Cardiac fibroblast (primary cell): ENCODE measurements at places on chromosomes 7 and 10.

DNA sequence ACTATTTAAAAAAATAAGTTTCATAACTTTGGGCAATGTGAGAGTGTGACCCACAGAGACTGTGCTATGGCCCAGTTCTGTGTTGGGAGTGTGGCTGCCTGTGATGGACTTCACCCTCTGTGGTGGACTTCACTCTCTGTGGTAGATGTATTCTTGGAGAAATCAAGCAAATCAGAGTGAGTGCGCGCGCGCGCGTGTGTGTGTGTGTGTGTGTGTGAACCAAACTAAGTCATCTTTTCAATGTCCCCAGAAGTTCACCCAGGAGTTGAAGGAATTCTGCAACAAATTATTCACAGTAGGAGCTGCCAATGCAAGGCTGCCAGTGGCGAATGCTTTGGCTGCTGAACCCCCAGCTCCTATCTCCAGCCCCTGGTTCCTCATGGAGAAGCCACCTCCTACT is 184.5 kb downstream of the ADAM12 start:
- no peak for DNase-seq

GRCh38 chr7:135239263-135239662 is 5.6 kb downstream of the STRA8 start:
- no peak for DNase-seq

- DNase-seq = no peak
Observed at GRCh38 chr10:48879451-48879850, 60.2 kb downstream of the LRRC18 start.

DNA sequence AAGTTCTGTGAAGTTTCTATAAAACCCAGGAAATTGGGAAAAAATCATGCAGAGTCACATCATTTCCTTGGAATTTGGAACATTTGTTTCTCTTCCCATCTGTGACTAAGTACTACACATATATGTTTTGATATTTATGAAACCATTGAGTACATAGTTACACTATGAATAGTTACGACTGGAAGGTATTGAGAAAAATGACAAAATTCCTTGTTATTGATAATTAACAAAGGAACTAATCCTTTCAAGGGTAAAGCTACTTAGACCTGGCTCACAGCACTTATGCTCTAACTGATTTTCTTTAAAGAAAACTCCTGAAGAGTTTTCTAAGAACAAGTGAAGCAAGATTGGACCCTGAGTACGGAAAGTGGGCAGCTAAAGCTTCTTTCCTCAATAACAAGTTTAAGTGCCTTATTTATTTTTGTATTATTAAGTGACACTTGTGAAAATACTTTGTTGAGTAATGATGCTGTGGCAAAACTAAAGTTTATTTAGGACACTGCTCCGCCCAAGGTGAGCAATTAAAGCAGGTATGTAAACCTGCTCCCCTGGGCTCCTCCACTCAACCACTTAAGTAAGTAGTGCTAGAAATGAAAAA is 12.0 kb upstream of the GLCCI1 start:
- DNase-seq = peak; percentile 72

- DNase-seq = peak; percentile 36
Observed at GRCh38 chr7:23491502-23491901, 21.2 kb upstream of the IGF2BP3 start.

DNA sequence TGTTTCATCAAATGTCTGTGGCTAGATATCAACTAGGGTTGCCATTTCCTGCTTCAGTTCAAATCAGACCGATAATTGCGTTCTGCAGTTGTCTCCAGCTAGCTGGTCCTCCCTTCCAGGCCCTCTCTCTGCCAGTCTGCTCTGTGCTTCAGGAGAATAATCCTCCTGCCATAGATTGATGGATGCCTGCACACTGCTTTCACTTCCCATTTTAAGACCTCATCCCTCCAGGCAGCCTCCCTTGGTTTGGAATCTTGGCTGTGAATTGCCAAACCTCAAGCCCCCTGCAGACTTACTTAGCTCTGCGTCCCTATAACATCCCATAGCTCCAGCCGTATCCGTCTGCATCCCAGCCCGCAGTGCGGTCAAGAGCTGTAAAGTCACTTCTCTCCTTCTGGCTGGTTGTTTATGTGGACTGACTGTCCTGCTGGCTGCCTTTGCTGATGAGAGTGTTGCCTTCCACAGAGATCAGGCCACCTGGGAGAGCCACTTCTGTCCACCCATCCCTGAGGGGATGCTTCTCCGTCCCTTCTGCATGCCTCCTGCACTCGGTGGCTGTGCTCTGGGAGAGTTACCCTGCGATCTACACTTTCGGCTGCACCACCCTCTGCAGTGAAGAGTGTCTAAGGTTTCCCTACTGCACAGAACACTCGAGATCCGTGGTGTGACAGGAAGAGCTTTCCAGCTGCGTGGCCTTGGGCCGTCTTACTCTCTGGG is 22.4 kb upstream of the KLF6 start:
- DNase-seq = no peak

DNA sequence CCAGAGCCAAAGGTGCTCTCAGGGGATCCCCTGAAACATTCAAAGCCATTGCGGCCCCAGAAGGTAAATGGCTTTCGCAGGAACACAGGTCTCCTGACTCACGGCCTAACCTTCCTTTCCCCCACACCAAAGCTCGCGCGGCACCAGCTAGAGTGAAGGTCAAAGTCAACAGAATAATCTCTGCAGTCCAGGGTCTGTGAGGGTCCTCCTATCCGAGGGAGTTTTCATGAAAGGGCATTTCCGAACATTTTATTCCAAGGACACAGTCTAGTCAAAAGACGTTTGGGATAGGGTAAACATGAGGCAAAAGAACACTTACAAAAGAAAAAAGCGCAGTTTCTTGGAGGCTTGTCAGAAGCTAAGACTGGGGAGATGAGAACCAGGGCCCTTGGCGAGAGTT is 559 bp upstream of the STEAP2 start:
- DNase-seq = no peak

DNA sequence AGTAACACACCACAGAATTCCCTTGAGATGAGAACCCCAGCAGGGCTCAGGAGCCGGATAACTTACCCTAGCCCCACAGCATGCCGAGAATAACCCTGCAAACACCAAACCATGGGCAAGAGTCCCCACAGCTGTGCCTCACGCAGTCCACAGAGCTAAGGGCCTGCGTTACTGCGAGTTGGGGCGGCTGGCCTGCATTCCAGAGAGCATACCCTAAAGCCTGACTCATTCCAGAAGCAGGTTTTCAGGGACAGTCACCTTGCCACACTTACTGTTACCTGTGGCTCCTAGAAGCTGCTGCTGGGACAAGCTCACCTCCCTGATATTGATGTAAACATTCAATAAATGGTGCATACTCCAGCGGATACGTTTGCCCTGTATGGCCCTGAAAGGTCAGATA is 18.6 kb downstream of the FGFR2 start:
- DNase-seq = no peak

DNA sequence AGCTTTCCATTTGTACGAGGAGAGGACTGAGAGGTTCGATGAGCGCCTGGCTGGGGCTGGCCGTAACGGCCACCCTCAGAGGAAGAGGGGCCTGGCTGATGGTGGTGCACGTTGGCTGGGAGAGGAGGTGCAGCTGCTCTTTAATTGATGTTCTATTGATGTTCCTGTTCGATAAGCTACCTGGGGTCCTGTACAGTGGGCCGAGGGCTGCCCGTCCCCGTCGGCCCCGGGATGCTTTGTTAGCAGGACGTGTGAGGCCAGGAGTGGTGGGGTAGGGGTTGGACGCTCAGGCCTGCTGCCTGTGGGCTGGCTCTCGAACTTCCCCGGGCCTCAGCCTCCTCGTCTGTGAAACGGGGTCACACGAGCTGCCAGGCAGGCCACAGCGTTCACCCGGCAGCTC is 25.4 kb downstream of the FAM20C start:
- no peak for DNase-seq

GRCh38 chr7:127938588-127938987 is 92.6 kb downstream of the LRRC4 start:
- peak; percentile 72 for DNase-seq

- no peak for DNase-seq
Observed at GRCh38 chr10:96439725-96440124, 74.0 kb downstream of the TLL2 start.

DNA sequence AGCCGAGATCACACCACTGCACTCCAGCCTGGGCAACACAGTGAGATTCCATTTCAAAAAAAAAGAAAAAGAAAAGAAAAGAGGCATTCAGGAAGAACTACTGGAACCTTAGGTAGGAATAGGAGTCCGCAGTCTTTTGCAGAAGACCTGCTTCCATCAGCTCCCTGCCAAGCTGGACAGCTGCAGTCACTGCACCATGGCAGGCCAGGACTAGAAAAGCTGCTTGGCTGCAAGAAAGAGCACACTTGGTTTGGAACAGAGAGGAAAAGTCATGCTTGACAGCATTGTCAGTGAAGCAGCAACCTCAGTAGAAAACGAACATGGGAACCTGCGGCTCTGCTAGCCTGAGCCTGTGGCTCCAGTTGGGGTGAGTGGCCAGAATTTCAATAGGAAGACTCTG is 104.3 kb downstream of the MARCHF5 start:
- DNase-seq = no peak

GRCh38 chr10:73159038-73159648 is 8.7 kb downstream of the ECD start:
- peak; percentile 73 for DNase-seq

DNA sequence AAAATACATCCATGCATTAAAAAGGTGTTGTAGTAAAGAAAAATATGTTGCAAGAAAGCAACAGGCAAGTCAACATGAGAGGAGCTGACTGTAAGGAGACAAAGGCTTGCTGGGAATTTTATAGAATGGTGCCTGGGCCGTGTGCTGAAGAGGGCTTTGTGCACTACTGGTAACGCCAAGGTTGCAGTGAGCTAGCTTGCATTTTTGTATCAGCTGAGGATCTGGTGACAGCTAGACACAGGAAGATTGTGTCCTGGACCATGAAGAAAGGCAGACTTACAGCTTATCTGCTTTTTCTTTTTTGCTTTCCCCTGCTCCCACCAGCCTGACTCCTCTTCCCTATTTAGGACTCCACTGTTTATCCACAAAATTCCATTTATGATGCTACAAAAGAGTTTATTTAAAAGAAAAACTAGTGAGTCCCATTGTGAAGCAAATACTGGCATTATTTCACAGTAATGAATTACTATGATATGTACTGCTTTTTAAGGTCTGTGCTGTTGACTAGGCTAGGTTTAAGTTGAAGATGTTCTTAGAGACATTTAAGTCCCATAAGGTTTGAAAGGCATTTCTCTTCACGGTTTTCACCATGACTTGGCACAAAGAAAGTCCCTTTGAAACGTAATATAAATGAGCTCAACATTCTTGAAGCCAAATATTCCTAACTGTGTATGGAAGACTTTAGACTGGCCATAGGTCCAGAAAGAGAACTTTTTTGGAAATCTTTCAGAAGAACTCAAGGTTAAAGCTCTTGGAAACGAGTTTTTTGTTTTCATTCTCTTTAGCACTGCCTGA is 88.6 kb downstream of the SEC23IP start:
- DNase-seq = no peak

- no peak for DNase-seq
Observed at GRCh38 chr10:127125331-127125730, 71.1 kb downstream of the INSYN2A start.

GRCh38 chr10:132319853-132320653 is 11.9 kb upstream of the LRRC27 start:
- DNase-seq = peak; percentile 91

DNA sequence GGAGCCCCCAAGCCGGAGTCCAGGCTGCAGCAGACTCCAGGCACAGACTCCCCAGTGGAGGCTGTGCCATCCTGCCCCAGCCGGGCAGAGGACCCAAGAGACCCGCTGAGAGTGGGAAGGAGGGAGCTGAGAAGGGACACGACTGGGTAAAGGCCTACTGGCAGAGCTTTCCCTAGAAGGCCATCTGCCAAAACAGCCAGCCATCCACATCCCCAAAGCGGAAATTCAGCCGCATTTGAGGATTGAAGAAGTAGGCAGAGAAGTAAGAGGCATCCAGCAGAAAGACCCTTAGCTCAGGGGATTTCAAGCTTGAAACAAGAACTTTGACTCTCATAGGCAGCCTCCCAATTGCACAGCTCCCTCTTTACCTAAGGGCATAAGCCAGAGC is 857 bp downstream of the CPXM2 start:
- no peak for DNase-seq

GRCh38 chr7:70214071-70214470 is 615.8 kb downstream of the AUTS2 start:
- no peak for DNase-seq
